ENCODE measurements at places on chromosomes 12 and 14.

DNA sequence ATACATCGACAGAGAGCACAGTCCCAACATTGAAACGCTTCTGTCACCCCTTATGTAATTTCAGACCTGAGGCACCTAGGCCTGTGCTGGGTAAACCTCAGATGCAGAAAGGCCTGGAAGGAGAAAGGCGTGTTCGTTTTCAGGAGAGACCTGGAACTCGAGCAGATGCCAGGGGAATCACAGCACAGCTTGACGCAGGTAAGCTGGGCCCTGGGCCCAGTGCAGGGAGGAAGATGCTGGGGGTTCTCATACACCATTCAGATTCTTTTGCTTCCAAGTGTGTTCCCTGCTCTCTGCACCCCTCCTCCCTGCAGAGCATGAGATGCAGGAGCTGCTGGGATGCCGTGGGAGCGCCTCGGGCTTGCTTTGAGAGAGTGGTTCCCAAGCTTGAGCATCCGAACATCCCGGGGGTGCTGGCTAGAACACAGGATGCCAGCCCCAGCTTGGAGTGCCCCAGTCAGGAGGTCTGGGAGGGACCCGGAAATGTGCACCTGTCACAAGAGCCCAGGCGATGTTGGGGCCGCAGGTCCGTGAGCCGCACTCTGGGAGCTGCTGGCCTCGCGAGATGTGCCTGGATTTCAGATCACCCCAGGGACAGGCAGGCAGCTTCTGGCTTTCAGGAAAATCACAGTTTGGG lies 35.9 kb downstream of the FZD10 start:
- DNase-seq: no peak

DNA sequence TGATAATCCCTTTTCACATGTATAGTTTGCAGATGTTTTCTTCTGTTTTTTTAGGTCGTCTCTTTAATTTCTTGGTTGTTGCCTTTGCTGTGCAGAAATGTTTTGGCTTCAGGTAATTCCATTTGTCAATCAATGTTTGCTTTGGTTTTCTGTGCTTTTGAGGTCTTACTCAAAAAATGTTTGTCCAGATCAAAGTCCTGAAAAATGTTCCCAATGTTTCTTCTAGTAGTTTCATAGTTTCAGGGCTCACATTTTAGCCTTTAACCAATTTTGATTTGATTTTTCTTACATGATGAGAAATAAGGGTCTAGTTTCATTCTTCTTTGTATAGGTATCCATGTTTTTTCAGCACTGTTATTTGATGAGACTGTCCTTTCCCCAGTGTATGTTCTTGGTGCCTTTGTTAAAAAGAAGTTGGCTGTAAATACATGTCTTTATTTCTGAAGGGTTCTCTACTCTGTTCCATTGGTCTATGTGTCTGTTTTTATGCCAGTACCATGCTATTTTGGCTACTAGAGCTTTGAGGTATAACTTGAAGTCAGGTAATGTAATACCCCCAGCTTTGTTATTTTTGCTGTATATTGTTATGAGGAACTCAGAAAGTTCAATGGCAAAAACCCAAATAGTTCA lies 578.7 kb upstream of the SEL1L start:
- DNase-seq: no peak

GRCh38 chr14:37493606-37494005 lies 101.4 kb downstream of the FOXA1 start:
- no peak for DNase-seq

DNA sequence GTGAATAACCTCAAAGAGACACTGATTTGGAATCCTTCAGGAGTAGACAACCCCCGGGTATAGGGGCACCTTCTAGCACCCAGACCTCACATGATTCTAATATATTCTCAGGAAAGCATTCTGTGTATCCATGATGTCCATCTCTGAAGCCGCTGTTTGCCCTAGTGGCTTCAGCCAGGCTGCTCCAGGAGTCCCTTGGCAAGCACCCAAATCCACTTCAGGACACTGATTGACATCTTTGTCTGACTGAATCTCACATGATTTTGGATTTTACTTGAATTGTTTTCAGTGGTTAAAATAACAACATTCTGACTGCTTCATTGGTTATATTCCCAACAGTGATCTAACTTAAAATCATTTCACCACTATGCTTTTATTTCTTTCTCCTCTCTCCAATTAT lies 390.5 kb upstream of the CLEC14A start:
- DNase-seq: no peak

- DNase-seq: no peak
Observed at GRCh38 chr12:110141389-110141788, 17.2 kb downstream of the IFT81 start.

DNA sequence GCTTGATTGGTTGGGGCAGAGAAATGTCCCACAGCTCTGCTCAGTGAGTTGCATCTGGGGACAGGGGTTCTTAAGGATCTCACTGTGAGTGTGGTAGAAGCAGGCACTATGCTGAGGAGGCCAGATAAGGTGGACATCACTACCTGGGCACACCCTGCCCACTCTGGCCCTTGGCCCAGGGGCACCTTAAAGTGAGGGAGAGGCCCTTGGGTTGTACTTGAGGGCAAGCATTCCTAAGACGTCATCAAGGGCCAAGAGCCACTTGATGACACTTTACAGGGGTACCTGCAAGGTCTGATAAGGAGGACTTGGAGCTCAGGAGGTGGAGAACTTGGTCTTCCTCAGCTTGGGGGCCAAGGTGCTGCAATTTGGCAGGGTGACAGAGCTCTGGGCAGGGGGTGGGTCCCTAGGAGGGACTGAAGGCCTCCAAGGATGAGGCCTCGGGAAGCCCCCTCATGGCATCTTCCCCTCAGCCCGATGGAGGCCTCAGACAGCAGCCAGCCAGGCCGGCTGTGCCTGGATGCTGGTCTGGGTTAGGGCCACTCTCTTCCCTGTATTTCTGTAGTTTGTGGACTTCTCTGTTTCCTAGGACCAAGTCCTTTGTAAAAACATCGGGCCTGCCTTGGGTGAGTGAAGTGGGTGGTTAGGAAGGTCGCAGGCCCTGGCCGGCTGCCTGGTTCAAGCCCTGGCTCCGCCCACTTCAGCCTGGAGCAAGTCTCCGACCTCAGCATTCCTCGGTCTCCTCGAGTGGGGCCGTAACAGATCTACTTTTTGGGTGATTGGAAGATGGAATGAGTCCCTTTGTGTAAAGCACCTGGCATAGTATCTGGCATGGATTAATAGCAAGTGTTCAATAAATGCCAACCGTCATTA lies 24.8 kb downstream of the GPR68 start:
- DNase-seq: no peak

- DNase-seq: no peak
Observed at GRCh38 chr14:43143106-43143505, 1364.0 kb downstream of the FSCB start.

- no peak for DNase-seq
Observed at GRCh38 chr14:100524933-100525243, 62.3 kb downstream of the BEGAIN start.

DNA sequence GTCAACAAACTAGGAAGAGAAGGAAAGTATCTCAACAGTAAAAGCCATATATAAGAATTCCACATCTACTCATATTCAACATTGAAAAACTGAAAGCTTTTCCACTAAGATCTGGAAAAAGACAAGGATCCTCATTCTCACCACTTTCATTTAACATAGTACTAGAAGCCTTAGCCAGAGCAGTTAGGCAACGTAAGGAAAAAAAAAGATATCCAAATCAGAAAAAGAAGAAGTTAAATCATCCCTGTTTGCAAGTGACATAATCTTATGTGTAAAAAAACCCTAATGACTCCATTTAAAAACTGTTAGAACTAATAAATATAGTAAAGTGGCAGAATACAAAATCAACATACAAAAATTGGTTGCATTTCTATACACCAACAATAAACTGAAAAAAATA lies 426.2 kb downstream of the BCAT1 start:
- DNase-seq: no peak

DNA sequence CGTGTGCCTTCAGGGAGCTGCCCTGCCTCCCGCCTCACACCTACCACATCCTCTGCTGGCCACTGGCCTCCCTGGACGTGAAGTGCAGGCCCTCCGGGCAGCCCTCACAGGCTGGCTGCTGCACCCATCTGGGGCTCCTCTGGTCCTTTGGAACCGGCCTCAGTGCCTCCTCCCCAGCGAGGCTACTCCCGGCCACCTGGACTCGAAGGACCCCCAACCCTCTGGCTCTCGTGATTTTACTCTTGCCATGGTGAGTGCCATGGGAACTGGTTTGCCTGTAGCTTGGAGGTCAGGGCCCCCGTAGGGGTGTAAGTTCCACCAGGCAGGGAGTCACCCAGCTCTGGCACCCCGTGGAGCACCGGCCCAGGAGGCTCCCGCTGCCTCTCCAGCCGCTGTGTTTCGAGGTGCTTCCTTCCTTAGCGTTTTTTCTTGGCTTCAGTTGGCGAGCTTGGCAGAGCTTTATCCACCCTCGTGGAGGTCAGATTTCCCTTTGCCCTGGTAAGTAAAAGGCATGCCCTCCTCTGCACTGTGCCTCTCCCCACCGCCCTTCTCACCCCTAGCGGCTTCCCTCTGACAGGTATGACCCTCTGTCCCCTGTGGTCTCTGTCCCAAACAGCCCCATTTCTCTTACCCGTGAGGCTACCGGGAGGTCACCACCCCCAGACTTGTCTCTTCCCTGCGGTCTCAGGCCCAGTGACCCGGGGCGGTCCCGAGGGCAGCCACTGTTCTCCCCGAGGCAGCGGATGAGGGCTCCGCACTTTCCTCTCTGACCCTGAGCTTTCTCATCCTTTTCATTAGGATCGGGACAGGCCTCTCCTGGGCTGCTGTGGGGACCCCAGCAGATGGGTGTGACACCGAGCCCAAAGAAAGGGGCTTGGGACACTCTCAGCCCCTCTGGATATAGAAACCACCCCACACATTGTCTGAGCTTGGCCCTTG lies 203.1 kb upstream of the C14orf180 start:
- DNase-seq: no peak

GRCh38 chr12:89663577-89664357 lies 44.9 kb downstream of the ATP2B1 start:
- no peak for DNase-seq

GRCh38 chr12:101598483-101598882 lies 3.7 kb downstream of the MYBPC1 start:
- no peak for DNase-seq

DNA sequence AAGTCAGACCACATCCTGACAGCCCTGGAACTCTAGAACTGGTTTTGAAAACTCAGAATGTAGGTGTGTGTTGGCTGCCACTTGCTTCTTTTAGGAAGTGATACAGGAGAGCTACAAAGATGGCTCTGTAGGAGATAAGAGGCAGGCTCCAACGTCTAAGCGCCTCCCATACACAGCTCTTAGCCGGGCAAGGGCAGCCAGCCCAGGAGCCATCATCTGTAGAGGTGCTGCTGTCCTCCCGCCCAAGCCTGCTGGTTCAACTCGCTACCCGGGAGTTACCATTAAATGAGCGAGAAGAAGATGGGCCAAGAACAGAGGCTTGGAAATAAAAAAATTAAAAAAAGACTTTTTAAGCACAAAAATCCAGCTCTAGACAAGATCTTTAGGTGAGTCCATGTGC lies 61.2 kb upstream of the DIO3 start:
- DNase-seq: no peak

GRCh38 chr14:51873221-51873893 lies 12.9 kb downstream of the GNG2 start:
- peak; percentile 97 for DNase-seq

DNA sequence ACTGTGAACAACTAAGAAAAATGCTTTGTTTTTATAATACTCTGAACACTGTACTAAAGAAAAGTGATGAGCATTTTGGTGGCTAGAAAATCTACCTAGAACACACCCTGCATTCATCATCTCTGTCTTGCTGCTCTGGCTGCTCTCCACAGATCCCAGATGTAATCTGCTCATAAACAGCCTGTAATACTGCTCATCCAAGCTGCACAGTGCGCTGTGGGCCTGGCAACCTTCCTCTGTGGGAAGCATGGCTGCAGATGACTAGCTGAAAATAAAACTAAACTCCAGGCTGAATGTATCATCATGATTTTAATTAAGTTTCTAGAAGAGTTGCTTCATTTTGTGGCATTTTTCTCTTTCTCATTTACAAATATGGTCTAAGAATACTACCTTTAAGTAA lies 200.7 kb downstream of the SLC2A13 start:
- DNase-seq: no peak

DNA sequence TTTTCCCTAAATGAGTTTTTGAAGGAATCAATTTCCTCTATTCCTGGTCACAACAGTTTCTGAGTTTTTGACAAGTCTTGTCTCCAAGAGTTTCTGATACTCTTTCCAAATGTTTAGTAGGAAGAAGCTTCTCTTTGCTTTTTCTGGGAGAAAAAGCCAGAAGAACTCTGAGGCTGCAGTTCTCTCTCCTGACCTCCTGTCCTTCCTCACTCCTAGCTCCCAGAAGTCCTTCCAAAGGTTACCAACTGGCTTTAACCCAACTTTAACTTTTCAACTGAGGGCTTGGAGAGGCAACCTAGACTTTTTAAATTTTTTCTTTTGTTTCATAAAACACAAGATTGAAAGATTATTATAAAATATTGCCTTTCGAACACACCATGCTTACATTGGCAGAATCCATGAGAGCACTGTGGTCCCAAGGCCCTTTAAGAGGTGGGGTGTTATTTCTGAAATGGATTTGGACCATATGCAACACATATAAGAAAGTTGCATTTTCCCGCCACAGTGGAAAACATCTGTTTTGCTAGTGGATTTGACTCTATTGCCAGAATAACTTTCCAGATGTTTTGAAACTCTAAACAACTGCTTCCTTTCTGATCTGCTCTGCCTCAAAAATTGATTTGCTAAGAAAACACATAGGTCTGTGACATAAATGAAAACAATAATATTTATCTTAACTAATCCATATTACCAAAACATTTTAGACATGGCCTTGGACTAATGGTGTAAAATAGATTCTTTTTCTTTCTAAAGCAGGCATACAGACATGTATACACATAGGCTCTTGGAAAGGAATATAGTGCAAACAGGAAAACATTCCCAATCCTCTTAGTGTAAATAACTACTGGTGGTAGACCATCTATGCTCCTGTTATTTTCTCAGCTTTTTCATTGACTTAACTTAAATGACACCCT lies 22.3 kb upstream of the EPS8 start:
- no peak for DNase-seq

DNA sequence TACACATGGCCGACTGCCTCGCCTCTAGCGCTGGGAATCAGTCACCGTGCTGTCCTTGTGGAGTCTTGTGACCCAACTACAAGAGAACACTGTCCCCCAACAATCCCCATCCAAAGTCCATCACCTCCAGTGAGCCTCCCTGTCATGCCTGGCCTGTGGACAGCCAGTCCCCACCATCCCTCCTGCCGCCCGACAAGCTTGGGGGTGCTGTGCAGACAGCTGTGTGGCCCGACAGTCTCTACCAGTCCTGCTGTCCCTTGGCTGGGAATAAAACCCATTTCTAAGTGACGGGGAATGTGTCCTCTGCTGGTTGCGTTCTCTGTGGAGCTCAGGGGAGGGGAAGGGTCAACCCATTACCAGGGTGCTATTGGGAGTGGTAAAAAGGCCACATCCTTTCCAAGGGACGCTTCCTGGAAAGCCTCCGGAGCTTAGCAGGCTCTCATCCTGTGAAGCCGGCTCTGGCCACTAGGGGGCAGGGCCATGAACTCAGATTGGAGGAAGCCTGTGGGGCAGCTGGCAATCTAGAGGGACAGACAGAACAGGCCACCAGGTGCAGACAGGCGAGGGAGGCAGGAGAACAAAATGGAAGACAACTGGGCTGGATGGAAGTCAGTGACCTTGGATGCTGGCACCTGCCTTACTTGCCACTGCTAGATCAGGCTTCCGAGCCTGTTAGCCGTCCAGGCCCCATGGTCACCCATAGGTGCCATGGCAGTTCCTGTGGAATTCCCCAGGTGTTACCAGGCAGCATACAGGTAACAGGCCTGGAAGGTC lies 12.0 kb upstream of the BLTP3B start:
- DNase-seq: no peak

Measured in NCI-H1417 treated with DMSO at 0.1 percent for 48 hours (cell line).